ENCODE measurements at places on chromosomes 3 and 15.

DNA sequence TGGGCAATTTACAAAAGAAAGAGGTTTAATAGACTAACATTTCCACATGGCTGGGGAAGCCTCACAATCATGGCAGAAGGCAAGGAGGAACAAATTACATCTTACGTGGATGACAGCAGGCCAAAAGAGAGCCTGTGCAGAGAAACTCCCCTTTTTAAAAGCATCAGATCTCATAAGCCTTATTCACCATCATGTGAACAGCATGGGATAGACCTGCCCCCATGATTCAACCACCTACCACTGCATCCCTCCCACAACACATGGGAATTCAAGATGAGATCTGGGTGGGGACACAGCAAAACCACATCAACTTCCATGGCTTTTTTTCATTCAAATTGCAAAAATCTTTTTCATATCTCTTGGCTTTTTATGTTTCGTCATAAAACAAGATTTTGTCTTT, 67.6 kb upstream of the GADL1 start:
- no peak for DNase-seq

- no peak for DNase-seq
Observed at GRCh38 chr3:94175677-94176076, 112.8 kb downstream of the NSUN3 start.

GRCh38 chr3:114538211-114538610, 244.4 kb downstream of the TIGIT start:
- DNase-seq: no peak

GRCh38 chr15:100695048-100695447, 92.7 kb downstream of the ASB7 start:
- DNase-seq: no peak

DNA sequence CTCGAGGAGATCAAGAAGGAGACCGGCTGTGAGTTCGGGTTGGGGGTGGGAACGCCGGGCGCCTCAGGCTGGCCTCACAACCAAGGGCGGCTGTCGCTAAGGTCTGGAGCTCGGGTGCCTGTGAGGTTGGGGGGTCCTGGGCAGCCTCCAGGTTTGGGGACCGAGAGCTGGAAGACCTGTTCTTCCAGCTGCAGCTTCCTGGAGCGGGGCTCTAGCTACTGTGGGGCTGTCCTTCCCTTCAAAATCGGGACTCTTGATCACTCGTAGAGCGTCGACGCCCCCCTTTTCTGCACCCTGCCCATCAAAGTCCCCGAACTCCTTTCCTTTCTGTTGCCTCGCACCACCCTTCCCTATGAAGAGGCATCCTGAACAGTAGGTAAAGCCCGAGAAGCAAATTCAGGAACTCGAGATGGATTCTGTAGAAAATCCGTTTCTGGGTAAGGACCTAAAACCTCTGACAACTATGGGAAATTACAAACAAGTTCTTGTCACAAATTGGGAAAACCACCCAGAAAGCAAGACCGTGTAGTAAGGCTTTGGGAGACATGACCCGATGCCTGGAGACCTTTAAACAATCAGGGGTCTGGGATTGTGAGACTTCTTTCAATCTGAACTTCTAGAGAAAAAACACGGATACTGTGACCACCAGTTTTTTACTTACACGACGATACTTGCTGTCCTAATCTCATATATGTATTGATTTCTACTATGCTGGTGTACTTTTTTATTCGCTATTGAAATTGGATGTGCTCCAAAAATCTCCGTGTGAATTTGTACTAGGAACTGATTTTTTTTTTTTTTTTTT, 556 bp downstream of the CHP1 start:
- no peak for DNase-seq

DNA sequence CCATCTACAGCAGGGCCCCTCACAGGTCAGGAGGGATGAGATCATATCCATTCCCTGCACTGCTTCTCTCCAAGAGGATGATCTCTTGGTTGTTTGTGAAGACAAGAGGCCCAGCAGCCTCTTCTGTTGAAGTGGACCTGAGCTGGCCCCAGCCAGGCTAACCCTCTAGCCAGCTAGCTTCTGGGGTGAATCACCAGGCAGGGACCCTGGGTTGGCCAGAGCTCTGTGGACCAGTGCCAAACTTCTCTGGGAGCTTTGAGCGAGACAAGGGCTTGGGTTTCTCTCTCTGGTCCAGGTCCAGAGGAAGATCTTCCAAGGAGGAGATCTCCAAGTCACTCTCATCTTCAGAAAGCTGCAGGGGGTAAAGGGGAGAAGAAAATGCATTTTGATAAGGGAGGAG, 52.7 kb downstream of the CLDN18 start:
- DNase-seq: no peak

DNA sequence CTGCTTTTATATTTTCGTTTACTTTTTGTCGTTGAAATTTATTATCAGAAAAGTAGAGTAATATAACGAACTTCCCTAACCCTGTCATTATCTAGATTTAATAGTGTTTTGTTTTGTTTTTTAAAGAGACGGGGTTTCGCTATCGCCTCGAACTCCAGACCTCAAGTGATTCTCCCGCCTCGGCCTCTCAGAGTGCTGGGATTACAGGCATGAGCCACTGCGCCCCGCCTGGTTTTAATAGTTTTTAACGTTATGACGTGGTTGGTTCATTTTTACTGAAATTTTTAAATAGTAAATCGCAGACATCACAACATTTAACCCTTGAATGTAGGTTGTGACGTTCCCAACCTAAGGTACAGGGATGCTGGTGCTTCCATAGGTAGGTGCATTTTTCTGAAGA, 1.0 kb downstream of the NGRN start:
- no peak for DNase-seq

- DNase-seq: no peak
Observed at GRCh38 chr3:20222274-20222673, 36.3 kb upstream of the SGO1 start.

DNA sequence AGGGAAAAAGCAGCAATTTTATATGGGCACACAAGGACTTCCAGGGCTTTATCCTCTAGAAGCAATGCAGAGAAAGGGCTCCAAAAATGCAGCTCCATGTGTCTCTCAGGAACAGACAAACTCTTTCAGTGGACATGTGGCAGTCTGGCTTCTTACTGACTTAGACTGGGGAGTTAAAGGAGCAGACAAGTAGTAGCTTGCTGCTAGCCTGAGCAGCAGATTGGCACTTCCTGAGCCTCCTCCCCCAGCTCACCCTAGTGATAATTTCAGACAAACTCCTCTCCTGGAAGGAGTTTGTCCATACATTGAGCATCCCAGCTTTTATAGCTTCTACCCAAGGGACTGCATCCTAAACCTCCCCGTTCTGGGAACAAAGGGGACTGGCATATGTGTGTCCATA, 101.7 kb upstream of the MANF start:
- DNase-seq: no peak

DNA sequence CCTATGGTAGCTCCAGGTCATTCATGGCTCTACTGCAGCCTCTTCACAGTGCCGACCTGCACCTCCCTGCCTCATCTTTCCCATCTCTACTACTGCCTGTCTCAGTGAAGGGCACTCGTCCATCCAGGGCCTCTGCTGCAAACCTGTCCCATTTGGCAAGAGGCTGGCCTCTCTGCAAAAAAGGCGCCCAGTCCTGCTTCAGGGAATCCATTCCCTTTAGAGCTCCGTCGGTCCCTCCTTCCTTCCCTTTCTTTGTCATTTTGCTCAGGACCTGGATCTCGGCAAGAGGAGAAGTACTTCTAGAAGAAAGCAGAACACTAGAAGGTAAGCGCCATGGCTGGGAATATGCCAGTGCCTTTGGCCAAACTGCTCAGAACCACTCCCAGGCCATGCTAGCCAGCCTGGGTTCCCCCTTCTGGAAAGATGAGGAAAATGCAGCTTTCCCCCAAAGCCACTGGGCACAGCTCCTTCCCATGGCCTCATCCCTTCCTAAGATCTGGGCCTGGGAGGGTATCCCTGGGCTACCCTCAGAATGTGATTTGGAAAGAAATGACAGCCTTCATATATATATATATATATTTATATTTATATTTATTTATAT, 6.4 kb upstream of the ISL2 start:
- no peak for DNase-seq

DNA sequence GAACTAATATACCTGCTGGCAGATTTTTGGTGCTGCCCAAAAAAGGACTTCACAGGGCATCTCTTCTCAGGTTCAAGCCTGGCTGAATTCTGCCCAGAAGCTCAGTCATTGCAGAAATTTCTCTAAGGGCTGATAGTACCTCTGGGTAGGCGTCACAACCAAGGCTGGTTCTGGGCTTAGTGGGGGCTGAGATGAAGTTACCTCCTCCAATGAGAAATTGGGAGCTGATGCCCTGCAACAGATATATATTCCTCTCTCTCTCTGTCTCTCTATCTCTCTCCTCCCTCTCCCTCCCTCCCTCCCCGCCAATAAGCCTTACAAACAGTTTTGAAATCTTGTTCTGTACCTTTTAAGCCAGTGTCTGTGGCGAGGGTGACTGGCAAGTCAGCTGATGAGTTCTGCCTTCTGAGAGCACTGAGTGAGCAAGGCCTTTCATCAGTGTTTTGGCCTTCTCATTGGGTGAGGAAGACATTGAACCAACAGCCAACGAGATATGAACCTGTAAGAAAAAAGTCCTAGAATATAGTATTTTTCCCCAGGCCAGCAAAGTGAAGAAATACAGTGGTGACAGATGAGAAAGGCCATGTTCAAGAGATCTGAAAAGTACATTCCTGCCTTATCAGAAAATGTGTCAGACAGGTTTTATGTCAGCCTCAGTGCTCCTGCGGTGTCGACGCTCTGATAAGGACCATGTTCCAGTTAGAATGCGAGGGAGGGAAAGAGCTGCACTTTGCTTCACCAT, 45.5 kb downstream of the TMEM39A start:
- no peak for DNase-seq

DNA sequence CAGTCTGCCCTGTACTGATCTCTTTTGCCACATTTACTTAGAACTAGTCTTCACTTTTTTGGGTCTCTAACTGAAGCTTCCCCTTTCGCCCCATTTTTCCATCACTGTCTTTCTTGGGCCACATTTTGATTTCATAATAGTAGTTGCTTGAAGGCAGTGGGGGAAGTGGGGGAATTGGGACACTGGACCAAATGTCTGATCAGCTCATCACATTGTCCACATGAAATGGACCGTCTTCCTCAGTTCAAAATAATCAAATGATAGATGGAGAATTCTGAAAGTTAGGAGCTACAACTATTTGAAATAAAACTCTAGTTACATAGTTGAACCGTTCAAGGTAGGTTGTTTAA, 747 bp downstream of the PDCD6IP start:
- DNase-seq: no peak

- no peak for DNase-seq
Observed at GRCh38 chr3:7436542-7436941, 575.6 kb downstream of the GRM7 start.

DNA sequence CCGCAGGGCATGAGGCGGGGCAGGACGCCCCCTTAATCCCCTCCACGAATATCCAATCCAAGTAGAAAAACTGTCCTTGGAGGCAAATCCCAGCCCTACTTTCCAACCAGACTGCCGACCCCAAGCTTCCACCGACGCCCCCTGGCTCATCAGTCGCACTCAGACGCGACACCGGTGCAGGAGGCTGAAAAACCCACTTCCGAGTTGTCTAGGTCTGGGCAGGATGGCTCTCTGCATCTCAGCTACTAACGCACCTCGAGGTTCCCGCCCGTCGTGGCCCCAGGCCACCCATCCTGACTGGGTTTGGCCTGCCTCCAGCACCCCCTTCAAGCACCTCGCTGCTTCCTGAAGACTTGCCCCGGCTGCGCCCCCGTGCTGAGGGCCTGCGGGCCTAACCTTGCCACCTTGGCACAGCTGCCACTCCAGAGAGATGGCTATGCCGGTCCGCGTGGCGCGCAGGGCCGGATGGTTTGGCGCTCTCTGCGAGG, 15.5 kb downstream of the RGMA start:
- no peak for DNase-seq

DNA sequence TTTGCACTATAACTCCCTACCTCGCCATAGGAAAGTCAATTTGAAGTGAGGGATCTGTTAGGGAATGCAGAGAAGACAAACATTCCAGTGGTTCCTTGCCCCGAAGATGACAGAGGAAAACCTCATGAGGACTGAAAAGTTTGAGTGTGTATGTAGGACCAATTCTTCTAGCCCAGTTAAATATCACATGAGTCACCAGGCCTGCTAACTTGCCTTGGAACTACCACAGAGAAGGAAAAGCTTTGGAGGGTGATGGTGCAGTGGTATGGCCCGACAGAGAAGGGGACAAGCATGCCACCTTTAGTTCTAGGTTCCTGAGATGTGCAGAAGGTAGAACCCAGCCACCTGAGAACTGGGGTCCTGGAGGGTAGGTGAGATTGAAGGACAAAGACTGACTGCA, 2.6 kb upstream of the UPK1B start:
- no peak for DNase-seq

DNA sequence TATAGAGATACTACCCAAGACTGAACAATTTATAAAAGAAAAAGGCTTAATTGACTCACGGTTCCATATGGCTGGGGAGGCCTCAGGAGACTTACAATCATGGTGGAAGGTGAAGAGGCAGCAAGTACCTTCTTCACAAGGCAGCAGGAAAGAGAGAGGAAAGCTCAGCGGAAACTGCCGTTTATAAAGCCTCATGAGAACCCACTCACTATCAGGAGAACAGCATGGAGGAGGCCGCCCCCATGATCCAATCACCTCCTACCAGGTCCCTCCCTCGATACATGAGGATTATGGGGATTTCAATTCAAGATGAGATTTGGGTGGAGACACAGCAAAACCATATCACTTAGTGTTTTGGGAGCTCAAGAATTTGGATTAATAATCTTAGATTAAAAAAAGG, 240.2 kb downstream of the UACA start:
- DNase-seq: no peak

DNA sequence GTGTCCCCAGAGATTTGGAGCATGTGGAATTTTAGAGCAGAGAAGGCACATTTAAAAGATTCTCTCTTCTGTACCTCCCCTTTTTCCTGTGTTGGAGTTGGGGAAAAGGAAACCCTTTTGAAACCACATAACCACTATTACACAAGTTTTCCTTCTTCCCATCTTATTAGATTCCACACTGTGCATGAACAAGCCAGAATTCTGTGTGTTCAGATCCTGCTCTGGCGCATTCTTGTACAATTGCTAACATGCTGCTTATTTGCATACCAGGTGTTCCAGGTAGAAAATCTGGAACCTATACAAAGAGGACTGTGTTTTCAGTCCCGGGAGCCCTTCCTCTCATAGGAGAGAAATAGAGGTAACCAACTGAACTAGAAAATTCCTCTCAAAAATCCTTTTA, 2.6 kb upstream of the CIB2 start:
- DNase-seq: no peak

DNA sequence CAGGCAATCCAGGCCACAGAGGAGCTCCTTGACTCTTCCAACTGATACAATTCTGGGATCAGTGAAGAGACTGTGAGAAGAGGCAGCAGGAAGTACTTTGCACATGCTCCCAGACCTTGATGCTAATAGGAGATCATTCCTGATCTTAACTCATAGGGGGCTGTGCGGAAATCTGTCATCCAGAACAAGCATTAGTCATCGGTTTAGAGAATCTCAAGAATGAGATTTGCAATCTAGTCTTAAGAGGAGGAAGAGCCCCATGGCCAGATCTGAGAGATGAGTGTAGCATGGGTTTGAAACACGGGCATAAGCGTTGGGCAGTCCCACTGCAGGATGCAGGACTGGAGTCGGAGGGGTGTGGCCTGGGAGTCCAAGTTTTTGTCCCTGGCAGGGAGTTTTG, 1081.1 kb downstream of the NAALADL2 start:
- DNase-seq: no peak

- DNase-seq: no peak
Observed at GRCh38 chr3:159637883-159638542, 350.6 kb upstream of the IL12A start.

Data from NCI-H510A (cell line).